ENCODE measurements at places on chromosomes 2 and 18.

GRCh38 chr2:33291278-33292013 lies 185.0 kb upstream of the RASGRP3 start:
- no peak for DNase-seq

GRCh38 chr2:206212673-206213513 lies 53.2 kb downstream of the EEF1B2 start:
- DNase-seq, result no peak

GRCh38 chr2:127700527-127701192 lies 637 bp upstream of the SFT2D3 start:
- peak; percentile 84 for DNase-seq

- DNase-seq, result no peak
Observed at GRCh38 chr2:207337234-207338219, 171.8 kb upstream of the KLF7 start.

DNA sequence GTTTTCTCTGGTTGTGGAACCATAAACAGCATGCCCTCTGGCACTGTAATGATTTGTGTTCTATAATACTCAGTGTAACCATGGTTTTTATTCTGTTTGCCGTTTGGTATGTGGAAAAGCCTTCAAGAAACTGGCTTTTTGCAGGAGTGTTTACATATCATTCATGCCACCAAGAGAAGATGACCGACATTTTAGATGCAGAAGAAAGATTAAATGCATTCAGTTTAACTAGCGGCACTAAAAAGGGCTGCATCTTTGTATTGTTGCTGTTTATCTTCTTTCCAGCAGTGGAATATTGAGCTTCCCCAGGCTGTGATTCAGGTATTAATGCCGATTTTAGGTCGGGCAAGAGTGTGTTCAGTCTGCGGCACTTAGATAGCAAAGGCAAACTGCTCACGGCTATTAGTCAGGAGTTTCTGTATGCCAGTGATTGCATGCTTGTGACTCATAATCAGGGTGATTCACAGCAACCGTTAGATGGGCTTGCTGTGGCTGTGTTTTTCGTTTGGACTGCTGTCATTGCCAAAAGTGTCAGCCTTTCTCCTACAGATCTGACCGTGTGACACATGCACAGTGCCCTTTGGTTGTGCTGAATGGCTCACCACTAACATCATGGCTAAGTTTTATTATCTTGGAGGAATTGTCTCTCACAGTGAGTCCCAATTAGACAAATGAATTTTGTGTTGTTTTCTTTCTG lies 479.7 kb downstream of the PARD3B start:
- DNase-seq, result no peak

- DNase-seq, result no peak
Observed at GRCh38 chr2:128556633-128557032, 238.0 kb upstream of the HS6ST1 start.

DNA sequence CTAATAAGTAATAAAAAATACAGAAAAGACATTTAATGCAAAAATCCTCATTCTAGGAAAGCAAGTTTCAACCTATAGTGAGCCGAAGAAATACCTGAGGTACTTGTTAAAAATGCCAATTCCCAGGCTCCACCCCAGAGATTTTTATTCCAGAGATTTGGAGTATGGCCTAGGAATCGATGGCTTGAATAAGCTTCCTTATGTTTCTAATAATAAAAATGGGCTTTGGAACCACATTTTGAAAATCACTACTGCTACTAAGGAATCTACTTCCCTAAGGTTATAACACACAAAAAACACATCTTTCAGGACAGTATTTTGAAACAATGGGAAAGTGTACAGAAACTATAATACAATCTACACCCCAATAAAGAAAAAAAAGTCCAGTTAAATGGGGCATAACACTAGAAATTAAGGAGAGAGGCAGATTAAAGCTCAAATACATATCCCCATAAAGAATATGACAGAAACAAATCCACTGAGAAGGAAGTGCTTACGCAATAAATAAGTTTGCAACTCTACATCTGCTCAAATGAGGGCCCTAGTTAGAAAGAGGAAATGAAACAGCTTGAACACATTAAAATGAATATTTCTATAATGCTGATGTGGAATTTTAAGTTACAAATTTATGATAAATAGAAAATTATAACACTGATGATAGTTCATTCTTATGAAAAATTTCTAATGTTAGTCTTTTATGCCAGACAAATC lies 103.7 kb downstream of the EPB41L3 start:
- DNase-seq, result peak; percentile 25

- no peak for DNase-seq
Observed at GRCh38 chr2:215430528-215431187, 5.2 kb downstream of the FN1 start.

DNA sequence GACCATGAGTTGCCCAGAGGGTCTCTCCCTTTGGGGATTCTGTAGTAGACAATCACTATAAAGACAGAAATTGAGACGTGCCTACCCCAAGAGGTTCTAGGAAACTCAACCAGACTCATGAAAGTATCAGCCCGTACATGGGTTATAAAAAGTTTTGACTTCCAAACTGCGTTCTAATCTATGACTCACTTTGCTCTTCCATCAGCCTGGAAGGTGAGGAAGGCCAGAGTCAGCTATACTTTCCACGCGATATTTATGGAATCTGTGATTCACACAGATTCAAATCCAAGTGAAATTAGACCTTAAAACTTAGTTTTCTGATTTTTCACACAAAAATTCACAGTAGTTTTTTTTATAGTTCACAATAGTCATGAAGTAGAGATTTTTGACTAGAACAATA lies 7.7 kb upstream of the LYPD1 start:
- no peak for DNase-seq

DNA sequence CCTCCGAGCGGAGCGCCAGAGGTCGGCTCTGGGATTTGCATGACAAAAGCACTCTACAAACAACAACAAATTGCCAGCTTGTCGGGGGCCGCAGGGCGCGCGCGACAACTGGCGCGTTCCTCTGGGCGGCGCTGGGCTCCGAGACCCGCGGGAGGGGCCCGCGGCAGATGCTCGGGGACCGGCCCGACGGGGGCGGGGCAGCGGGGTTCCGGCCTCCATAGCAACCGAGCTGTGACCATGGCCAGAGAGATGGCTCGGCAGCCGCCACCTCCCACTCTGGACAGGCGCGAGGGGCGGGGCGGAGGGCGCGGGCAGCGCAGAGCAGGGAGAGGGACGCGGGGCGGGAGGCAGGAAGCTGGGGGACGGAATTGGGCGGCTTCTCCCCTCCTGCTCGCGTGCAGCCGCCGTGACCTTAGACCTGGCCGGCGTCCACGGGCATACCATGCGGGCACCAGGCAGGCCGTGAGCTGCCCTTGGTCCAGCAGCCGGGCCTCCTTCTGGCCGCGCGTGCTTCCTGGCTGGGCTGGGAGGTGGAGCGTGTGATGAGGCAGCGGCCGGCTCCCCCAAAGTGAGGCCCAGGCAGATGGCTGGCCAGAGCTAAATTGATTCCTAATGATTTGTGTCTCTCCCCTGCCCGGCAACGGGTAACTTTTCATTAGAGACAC lies 171.5 kb downstream of the CELF4 start:
- peak; percentile 70 for DNase-seq

DNA sequence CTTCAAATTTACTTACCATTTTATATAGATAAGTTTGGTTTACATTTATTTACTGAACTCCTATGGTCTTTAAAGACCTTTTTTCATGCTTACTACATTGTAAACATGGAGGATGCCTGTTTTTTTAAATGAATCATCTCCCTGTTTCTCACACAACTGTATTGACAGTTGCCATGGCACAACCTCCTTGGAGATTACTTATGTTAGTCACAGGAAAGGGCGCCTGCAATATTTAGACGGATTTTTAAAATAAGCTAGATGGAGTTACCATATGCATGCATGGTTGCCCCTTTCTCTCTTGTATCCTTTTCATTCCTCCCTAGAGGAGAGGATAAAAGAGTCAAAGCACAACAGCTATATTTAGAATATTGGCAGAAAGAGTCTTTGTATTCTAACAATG lies 34.8 kb upstream of the CCDC102B start:
- no peak for DNase-seq

DNA sequence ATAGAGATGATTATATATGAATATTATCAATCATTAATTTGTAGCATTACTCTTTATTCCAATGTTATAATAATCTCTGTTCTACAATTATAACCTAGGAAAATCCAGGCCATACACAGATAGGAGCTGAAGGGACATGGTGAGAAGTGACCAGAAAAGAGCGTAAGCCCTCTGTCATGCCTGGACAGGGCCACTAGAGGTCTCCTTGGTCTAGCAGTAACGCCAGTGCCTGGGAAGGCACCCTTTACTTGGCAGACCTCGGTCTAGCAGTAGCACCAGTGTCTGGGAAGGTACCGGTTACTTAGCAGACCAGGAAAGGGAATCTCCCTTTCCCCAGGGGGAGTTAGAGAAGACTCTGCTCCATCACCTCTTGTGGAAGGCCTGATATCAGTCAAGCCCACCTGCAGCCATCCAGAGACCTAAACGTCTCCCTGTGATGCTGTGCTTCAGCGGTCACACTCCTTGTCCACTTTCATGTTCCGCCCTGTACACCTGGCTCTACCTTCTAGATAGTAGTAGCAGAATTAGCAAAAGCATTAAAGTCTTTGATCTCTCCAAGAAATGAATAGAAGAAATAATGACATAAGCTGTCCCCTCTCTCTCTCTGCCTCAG lies 447.5 kb upstream of the FSIP2 start:
- no peak for DNase-seq

DNA sequence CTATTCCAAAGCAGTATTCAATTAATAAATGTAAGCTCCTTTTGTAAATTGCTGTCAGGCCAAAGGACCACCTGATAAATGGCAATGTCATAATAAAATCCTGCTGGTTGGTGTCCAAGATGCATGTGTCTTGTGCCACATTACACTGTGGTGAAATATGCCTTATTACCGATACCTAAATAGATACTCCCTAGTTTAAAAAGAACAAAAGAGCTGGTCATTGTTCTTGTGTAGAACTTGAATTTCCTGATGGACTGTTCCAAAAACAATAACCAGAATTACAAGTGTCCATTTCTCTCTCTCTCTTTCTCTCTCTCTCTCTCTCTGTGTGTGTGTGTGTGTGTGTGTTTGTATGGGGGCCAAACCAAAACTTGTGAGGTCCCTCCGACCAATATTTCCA lies 13.8 kb upstream of the LPIN1 start:
- no peak for DNase-seq

- DNase-seq, result no peak
Observed at GRCh38 chr2:32745191-32745590, 117.3 kb downstream of the TTC27 start.

- DNase-seq, result no peak
Observed at GRCh38 chr18:45361125-45361851, 254.0 kb upstream of the SLC14A2 start.

- DNase-seq, result no peak
Observed at GRCh38 chr2:152445791-152446201, 110.8 kb downstream of the FMNL2 start.

DNA sequence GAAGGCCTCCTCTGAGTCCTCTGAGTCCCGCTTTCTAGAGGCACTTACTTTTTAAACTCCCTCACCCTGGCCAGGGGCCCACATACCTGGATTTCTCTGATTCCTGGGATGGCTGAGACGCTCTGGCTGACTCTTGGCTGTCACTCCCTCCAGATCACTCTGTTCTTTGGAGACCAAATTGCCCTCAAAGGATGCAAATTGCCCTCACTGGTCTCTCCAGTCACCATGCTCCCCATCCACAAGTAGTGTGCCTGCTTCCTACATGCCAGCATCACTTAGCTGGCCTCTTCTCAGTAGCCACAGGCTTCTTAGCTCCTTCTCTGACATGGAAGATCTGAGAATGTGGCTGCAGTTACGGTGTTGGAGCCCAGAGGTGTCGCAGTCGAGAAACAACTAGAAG lies 41.3 kb upstream of the CCDC68 start:
- DNase-seq, result no peak

DNA sequence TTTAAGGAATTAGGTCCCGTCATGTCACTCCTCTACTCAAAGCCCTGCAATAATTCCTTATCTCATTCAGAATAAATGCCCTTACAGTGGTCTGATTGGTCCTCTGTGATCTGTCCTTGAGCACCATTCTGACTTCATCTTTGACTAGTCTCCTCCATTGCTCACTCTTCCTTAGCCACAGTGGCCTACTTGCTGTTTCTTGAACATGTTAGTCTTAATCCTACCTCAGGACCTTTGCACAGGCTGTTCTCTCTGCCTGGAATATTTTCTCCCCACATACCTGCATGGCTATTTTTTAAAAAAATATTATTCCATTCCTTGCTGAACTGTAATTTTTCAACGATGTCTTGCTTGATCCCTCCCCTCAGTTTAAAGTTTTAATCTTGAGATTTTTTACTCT lies 48.0 kb downstream of the QPCT start:
- no peak for DNase-seq

DNA sequence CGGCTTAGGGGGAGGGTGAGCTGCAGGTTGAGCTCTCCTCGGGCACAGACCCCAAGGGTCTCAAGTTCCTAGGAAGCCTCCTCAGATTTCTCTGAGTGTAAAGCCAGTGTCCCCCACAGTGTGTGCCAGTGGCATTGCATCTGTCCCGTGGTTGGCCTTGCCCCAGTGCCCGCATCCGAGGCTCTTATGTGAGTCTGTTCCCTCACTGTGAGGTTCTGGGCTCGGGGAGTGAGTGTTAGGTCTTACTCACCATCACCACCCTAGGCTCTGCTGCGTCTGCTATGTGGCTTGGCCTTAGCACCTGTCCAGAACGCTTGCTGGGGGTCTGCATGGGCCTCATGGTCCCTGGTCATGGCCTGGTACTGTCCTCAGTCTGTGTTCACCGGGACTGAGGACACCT lies 88.7 kb upstream of the PXDN start:
- no peak for DNase-seq

- no peak for DNase-seq
Observed at GRCh38 chr2:193518041-193518817, 1323.5 kb upstream of the TMEFF2 start.

DNA sequence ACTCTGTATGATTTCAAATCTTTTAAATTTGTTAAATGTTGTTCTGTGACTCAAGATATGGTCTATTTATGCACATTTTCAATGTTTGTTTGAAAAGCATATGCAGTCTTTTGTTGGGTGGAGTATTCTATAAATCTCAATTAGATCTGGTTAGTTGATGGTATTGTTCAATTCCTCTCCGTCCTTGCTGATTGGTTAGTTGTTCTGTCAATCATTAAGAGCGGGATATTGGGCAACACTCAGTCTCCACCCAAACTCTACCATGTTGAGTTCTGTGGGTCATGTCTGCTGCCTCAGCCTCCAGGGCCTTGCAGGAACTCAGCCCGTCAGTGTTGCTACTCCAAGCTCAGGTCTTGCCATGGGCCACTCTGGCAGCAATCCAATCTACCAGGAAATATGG lies 118.9 kb downstream of the VWA3B start:
- DNase-seq, result no peak

DNA sequence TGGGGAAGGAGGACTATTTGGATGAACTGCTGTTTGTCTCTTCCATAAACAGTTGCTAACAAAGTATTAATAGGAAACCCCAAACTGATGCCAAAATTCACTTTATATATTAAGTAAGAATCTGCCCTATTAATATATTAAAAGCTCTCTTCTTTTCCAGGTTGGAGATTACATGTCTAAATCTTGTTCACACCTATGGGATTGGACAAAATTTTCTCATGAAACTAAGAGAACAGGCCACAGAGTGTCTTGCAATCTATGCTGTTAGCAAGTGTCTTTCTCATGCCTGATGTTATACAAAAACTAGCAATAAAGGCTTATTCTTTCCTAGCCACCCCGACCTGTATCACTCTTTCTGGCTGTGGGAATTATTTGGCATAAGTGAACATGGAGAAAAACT lies 18.3 kb downstream of the ZEB2 start:
- no peak for DNase-seq

All from GM13976 (cell line).